ENCODE measurements at places on chromosomes 12 and 14.

GRCh38 chr14:100386846-100387245 lies 63.7 kb downstream of the SLC25A47 start:
- no peak for DNase-seq

DNA sequence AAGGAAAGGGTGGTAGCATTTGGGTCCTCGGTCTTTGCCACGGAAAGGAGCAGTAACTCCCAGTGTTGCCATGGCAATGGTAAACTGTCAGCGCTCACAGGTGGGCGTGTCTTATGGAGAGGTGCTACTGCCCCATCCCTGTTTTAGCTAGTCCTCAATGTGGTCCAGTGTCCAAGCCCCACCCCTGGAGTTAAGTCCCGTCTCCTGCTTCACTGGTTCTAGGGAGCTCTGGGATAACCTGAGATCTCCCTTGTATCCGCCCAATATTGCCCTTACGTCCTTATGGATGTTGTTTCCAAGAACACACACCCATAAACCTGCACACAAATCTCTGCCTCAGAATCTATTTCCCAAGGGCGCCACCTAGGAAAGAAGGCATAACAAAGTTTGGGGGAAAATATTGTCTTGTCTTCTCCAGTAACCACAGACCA lies 64.2 kb downstream of the SPRING1 start:
- no peak for DNase-seq

GRCh38 chr12:122840580-122841513 lies 5.6 kb downstream of the HIP1R start:
- DNase-seq = no peak

DNA sequence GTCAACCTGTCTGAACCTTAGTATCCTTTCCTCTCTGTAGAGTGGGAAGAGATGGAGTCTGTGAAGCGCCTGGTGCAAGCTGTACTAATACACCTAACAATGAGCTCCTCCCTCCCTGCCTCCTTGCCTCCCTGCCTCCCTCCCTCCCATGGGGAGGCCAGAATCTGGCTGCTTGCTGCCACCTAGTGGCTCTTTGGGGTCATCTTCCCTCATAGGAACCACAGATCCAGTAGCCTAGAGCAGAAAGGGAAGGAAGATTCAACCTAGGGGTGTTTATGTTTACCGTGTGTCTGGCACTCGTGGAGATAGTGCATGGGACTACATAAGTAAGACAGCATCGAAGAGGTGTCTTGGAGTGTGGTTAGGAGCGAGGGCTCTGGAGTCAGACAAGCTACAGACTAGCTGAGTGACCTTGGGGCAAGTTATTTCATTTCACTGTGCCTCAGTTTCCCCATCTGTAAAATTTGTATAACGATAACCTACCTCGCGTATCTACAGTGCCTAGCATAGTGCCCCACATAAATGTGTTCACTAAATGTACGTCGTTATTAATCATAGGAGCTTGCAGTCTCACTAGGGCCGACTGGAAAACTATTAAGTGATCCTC lies 35.5 kb upstream of the TSPAN9 start:
- DNase-seq = peak; percentile 56

DNA sequence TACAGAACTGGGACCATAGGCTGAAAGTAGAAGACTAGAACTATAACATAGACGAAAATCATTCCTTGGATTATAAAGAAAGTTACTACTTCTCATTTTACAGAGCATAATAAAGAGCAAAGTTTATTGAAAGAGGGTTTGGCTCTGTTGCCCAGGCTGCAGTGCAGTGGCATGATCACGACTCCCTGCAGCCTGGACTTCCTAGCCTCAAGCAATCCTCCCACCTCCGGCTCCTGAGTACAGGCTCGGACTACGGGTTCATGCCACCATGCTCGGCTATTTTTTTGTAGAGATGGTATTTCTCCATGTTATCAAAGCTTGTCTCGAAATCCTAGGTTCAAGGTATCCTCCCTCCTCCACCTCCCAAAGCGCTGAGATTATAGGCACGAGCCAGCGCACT lies 190.1 kb upstream of the FOXG1 start:
- no peak for DNase-seq

GRCh38 chr12:2649201-2650030 lies 145.4 kb upstream of the FKBP4 start:
- no peak for DNase-seq

GRCh38 chr12:27498761-27499160 lies 25.2 kb upstream of the PPFIBP1 start:
- no peak for DNase-seq

DNA sequence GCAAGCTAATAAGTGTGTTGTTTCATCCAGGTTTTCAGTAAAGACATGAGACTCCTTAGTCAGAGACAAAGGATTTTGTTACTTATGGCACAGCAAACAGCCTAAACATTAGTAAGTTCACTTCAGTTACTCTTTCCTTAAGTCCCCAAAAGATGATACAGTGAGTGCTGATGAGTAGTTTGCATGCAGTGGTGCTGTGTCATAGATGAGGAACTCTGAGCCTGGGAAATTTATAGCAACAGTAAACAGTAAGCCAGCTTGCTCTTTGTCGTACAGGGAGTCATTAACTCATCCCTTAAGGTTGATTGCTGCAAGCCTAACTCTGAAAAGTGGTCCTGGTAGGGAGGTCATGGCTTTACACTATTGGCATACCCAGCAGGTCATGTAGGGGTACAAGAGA lies 208.6 kb upstream of the OR4E1 start:
- DNase-seq = no peak

DNA sequence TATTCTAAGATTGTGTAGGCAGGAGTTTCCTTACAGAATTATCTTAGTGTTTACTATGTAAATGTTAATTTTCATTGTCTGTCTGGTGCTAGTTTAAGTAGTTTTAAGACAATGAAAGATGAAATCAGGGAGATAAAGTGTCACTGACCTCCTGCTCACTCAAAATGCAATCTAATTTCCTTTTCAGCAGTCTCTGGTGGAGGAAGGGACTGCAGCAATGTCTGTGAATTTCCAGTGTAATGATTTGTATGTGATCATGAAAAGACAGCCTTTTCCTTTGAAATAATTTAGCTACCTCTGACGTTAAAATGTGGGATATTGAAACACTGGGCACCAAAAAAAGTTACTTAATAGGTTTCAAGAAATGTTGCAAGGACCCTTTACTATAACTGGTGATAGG lies 779.7 kb upstream of the FLRT2 start:
- DNase-seq = no peak

- peak; percentile 38 for DNase-seq
Observed at GRCh38 chr12:47870175-47870781, 34.5 kb downstream of the VDR start.

DNA sequence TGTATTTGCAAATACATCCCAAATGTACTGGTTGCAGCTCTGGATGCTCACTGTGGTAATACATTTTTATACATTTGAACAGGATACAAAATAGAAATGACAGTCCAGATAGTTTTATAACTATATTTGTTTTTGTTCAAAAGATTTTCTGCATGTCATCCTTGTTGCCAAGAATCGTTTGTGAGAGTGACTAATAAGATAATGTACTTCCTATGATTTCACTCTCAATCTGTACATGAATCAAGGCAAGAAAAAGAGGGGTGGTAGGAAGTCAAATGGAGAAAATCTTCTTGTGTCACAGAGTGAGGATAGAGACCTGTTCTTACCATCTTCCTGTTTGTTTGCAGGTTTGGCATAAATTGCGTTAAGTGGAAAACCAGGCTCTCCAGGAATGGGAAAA lies 13.9 kb downstream of the ARPC3 start:
- DNase-seq = no peak

DNA sequence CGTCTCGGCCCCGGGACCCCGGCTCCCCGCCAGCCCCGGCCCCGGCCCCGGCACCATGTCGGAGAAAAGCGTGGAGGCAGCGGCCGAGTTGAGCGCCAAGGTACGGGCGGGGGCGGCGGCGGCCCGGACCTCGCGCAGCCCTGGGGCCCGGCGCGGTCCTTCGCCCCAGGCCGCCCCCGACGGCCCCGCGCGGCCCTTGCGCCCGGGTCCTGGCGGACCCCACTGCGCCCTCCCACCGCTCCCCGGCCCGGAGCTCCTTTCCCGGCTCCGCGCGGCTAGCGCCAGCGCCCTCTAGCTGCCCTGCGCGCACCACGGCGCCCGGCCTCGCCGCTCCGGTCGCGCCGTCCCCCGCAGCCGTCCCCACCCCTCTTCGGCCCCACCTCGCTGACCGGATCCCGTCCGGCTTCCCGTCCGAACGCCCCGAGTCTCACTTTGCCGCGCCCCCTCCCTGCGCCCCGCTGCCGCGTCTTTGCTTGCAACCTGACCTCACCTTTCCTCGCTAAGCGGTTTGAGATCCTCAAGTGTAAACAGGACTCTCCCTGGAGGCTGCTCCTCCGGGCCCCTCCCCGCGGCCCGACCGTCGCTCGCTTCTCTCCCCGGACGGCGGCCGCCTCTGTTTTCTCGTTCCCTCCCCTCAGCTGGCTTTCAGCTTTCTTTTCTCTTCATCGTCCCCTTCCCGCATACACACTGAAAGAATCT lies 637 bp downstream of the PTMS start:
- no peak for DNase-seq

DNA sequence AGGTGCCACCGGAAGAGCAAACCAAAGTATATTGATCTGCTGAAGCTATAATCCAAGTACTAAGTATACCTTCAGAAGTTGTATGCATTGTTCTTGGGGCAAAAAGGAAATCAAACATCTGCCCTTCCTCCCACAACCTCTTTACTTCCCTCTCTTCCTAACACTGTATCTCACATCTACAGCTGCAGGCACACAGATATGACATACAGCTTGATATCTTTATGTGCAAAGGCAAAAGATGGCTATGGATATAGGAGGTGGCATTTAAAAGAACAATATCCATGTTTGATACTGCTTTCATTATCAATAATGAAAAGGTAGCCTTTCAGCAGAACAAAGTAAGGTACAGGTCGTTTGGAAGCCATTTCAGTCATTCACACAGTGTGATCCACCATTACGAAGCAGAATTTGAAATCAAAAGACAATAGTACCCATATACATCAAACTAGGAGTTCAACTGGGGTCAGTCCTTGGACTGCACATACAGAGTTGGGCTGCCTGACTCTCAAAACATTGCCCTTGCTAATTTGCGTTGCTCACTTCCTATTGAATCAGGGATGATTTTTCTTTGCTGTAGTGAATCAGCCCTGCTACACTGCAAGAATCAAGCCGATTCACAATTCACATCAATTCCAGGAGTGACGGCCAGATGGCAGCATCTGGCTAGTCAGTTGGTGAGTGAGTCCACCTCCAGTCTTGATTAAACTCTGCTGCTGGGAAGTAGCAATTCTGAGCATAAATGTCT lies 8.9 kb downstream of the ANG start:
- peak; percentile 37 for DNase-seq

GRCh38 chr12:71124835-71125460 lies 32.9 kb downstream of the TSPAN8 start:
- DNase-seq = no peak

GRCh38 chr12:121189619-121190155 lies 20.2 kb upstream of the P2RX4 start:
- DNase-seq = no peak

GRCh38 chr12:125160281-125160955 lies 95.2 kb downstream of the AACS start:
- DNase-seq = no peak

GRCh38 chr14:91092073-91092472 lies 21.8 kb upstream of the DGLUCY start:
- DNase-seq = no peak

- DNase-seq = no peak
Observed at GRCh38 chr12:24427776-24428175, 478.3 kb upstream of the SOX5 start.

DNA sequence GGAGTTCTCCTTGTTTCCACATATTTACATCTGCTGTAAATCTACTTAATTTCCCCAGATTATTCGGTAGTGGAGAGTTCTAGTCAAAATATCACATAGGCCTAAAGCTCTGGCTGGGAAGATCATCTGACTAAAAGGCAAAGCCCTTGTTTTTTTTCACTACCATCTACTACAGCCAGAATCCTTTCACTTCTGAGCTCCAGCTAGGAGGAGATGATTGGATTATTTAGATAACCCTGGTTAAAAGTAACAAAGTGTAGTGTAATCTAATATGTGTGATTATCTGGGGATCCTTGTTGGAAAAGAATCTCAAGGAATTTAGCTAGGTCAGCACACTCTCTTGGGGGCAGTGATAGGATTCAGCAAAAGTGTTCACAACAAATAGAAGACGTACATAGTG lies 125.4 kb downstream of the DYRK2 start:
- no peak for DNase-seq

DNA sequence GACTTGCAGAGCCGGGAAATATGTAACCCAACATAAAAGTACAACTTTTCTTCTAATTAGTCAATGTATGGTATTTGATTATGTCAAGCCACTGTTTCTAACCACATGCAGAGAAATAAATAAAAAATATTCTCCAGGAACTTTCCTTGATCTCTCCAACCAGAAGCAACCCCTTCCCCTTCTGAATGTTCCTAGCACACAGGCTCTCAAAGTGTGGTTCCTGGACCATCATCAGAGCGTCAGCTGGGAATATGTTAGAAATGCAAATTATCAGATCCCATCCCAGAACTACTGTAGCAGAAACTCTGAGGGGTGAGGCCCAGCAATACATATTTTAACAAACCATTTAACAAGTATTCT lies 21.0 kb upstream of the ITPR2 start:
- no peak for DNase-seq

DNA sequence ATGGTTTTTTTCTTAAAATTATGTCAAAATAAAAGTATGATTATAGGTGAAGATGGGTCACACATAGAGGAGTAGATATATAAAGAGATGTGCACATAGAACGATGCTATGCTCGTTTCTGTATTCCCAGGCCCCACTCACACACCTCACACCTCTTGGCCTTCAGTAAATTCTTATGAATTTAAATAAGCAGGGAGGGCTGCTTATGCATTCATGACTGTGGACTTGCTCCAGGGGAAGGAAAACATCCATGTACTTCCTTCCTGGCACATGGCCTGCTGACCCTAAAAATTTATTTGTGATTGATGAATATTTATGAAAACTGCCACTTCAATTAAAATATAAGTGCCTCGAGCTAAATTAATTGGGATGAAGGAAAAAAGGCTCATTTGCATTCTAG lies 1306.7 kb upstream of the TMEM132C start:
- no peak for DNase-seq

- DNase-seq = no peak
Observed at GRCh38 chr12:85394809-85395208, 114.8 kb downstream of the ALX1 start.

DNA sequence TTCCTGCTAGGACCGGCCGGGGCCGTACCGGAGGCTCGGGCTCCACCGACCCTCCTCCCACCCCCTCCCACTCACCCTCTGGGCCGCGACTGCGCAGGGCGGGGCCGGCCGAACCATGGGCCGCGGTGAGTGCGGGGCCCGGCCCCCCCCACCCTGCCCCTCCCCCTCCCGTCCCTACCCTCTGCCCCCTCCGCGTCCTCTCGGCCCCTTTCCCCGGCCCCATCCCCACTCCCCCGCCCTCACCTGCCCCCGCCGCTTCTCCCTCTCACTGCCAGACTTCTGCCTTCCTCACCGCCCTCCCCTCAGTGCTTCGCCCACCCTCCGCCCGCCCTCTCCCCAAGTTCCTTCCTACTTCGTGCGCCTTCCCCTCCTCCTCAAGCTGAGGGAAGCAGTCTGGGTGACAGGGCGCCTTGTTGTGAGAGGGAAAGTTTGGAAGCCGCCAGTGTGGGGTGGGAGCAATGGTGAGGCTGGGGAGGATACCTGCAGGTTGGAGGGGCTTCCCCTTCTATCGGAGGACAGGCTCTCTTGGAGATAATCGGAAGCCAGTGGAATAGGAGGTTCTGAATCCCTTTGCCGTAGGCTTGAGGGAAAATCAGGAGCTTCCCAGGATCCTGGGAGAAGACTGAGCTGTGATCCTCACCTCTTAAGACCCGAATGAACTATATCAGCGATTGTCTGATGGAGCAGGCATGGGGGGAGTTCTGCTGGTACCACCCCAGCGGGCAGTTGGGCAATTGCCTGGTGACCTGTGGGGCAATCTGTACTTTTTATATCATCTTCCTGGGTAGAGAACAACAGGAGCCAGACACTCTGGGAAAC lies 472 bp downstream of the MBD6 start:
- no peak for DNase-seq

All from GM04504 (cell line).